ENCODE measurements at places on chromosomes 7 and 10.

- no peak for DNase-seq
These were observed 112.0 kb upstream of the MKX start for GRCh38 chr10:27857616-27858015.

GRCh38 chr10:86366902-86367151 is 232 bp upstream of the GRID1 start:
- no peak for DNase-seq

GRCh38 chr10:95335933-95336699 is 45.3 kb upstream of the PDLIM1 start:
- DNase-seq: no peak

DNA sequence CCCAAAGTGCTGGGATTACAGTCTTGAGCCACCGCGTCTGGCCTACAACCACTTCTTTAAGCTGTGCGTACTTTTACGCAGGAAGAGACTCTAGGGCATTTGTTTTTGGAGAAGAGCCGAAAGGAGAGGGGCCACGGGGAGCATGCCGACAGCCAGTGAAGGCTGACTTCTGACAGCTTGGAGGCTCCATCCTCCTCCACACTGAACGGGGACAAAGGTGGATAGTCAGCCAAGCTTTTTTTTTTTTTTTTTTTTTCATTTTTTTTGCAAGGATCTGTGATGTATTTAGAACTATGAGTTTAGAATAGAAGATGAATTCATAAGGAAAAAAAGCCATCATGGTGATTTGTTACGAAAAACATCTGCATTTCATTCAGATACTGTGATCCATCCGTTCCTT is 221.7 kb downstream of the ARHGAP21 start:
- DNase-seq: no peak

- no peak for DNase-seq
These were observed 40.0 kb downstream of the ZCCHC24 start for GRCh38 chr10:79405221-79405994.
